ENCODE measurements at places on chromosomes 2 and 18.

DNA sequence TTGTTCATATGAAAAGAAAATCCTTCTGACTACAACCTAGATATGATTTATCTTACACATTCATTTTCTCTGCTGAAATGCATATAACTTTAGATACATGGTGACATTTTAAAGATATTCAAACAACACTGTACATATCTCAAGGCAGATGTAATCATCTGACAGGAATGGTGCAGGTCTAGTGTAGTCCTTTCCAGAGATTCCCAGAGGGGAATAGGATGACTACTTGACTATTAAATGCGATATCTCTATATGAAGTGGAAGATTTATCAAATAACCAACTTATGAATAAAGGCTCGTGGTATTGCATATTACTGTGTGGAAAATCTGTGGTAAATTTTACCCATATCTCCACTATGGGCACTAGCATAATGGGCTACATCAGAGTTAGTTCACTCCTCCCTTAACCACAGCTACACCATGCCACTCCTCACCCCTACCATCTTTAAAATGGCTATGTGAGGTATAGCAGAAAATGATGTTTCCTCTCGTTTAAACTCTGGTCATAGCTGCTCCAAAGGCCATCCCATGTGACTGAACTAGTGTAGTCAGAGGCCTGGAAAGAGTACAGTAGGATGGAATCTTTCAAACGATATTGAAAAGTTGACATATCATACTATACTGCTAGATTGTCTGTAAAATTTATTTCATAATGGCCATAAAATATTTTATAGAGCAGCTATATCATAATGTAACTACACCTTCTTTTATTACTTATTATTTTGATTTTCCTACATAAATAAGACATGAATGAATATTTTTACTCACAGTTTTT is 9.1 kb upstream of the ITPRID2 start:
- DNase-seq: no peak

- no peak for DNase-seq
These were observed 205.7 kb downstream of the ALK start for GRCh38 chr2:29715655-29716054.

DNA sequence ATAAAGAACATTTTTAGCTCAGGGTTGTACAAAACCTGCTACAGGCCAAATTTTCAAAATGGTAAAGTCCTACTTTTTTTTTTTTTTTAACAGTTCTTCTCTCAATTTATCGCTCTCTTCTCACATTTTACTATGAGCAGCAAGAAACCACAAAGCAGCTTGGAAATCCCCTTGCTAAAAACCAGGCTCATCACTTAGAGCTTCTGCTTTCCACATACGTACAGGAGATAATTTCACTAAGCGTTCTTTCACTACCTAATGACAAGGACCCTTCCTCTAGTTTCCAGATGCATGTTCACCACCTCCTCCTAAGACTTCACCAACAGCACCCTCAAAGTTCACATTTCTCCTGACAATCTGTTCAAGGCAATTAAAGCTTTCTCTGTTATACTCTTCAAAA is 294.9 kb upstream of the CYRIA start:
- no peak for DNase-seq

DNA sequence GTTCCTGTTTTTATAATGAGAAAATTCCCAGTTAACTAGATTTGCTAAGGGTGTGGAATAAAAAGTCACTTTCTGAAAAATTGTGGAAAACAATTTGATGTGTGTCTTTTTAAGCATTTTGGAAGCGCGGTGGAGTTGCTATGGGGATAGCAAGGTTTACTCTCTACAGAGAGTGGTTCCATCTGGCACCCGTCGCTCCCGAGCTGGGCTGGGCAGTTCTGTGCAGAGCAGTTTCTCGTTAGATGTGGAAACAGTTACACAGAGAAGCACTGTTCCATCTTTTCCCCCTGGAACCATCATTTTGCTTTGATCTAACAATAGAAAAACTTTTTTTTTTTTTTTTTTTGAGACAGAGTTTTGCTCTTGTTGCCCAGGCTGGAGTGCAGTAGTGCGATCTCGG is 17.4 kb downstream of the LDLRAD4 start:
- no peak for DNase-seq

GRCh38 chr2:40103163-40103562 is 324.1 kb upstream of the THUMPD2 start:
- DNase-seq: no peak

DNA sequence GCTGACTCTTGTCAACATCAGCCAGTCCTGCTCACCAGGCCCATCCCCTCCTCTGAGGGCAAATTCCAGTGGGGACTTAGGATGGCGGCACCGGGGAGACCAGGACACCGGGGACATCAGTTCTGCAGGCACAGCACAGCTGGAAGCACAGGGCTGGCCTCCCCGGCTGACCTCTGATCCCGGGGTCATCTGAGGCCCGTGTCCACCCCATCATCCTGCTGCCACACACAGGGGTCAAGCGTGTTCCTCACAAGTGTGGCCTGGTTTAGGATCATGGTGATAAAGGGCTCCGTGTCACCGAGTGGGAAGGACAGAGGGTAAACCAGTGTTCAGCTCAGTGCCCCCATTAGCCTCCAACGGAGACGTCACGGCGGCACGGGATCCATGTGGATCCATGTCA is 58.1 kb upstream of the CTDP1 start:
- DNase-seq: no peak

DNA sequence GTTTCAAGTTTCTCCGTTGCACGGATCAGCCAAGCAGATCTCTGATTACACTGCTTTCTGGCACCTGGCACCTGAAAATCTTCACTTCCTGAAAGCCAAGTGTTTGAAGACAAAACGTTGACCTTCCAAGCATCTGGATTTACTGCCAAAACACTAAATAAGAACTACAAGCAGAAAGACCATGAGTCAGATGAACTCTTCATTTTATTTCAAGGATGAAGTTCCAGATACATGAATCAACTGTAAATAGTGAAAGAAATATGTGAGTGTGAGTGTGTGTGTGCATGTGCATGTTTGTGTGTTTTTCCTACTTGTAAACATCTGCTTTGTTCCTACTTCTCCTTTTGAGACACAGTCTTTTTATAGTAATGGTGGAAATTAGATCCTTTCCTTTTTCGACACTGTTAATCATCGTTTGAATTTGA is 60.0 kb upstream of the DTNA start:
- DNase-seq: no peak

GRCh38 chr2:160429248-160430000 is 64.2 kb downstream of the RBMS1 start:
- DNase-seq: peak; percentile 51

GRCh38 chr2:199279146-199279545 is 178.6 kb downstream of the SATB2 start:
- no peak for DNase-seq

Measured in COR-L47 (cell line).